B cell (primary cell): ENCODE measurements at places on chromosomes 2 and 18. TPM values are rescaled to one million over a fixed set of nuclear protein-coding genes. Genes with fewer than 3 reads are reported as not detected.

Gene SCTR
- total RNA-seq: not detected in 2 replicates

DNA sequence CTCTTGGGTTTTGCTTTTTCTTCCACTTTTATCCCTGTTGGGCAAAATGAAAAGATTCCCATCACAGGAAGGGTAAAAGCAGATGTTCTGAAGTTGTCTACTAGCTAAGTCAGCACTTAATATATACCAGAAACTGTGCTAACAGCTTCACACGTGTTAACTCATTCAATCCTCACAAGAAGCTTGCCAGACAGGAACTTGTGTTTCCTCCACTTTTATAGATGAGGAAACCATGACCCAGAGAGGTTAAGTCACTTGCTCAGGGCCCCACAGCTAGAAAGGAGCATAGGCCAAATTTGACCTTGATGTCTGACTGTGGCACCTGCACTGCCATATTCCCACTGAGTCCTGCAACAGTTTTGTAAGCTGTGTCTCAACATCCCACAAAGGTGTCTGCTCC lies 76.8 kb upstream of the EPC2 start:
- no peak for DNase-seq

Gene BOK
- total RNA-seq: 0.10 TPM in 2 replicates

DNA sequence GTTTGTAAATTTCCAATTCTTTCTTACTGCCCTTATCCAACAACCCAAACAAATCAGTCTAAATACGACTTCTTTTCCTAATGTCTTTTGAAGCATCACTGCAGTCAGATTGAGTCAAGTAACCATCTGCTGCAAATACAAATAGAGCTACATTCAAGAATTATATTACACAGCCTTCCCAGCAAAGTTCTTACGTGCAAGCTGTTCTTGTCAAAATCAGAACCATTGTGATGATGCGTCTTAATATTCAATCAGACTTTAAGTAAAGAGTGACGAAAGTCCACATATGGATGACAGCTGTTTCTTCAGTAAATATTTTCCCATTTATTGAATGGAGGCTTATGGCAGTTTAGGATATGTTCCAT lies 943.8 kb downstream of the LRP1B start:
- DNase-seq: no peak

GRCh38 chr18:523561-523960 lies 23.1 kb upstream of the COLEC12 start:
- no peak for DNase-seq

GRCh38 chr2:174086708-174087107 lies 121.5 kb upstream of the SP3 start:
- no peak for DNase-seq

Gene ANKRD62
- total RNA-seq: not detected in 2 replicates

DNA sequence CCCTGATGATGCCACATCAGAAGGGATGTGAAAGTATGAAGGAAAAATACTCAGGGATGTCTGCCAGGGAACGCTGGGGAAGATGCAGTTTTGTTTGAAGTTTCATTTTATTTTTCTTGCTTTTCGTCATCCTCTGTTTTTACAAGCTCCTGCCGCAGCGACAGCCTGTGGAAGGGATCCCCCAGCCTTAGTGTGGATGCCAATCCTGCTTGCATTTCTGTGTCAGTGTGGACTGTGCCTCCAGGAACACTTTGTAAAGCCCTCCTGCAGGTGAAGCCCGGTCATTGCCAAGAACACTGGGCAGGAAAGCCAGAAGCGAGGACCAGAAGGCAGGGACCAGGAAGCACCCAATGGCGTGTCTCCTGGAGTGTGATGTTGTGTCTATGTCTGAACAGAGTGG lies 234.3 kb downstream of the SEPTIN10 start:
- DNase-seq: no peak
